Osteoblast (primary cell): ENCODE measurements at places on chromosomes 12 and 14.

GRCh38 chr14:90281261-90281660, 24.9 kb downstream of the PSMC1 start:
- DNase-seq, result peak; percentile 92

- DNase-seq, result peak; percentile 68
Observed at GRCh38 chr14:99545586-99545985, 58.4 kb downstream of the CCDC85C start.

GRCh38 chr12:84911271-84912197, 1.1 kb downstream of the SLC6A15 start:
- DNase-seq, result peak; percentile 77

DNA sequence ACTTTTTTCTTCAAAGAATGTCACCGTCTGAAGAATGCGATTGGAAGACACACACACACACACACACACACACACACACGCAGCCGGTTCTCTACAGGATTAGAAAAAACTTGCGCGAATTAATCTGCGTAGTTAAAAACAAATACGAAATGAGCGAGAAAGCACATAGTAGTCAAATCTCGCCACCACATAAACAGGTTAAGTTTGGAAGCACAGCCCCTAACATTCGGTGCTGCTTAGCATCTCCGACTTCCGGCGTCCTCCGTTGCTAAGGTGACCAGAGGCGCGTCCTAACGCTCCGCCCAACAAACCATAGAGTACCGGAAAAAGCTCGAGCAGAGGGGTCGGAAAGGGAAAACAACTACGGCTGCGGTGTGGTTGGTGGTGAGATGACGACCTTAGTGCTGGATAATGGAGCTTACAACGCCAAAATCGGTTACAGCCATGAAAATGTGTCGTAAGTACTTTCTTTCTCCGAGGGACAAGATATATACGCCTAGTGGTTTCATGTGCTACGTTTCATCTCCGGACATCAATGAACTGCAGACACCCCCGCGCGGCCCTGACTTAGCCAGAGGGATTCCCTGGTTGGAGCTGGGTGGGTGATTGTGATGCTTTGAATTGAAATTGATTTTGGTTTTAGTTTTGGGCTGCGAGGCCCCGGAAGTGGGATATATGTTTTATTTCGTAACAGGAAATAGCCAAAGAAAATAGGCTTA, at the start of gene ACTR6:
ACTR6 (plus strand) TSS at position 353 of the 719 bp plus-strand sequence; CDS start at position 390, 37 bp downstream.
- peak; percentile 97 for DNase-seq

GRCh38 chr12:51056242-51056641, 8.1 kb downstream of the LETMD1 start:
- DNase-seq, result peak; percentile 68

- DNase-seq, result no peak
Observed at GRCh38 chr12:94182986-94183707, 34.8 kb downstream of the PLXNC1 start.

GRCh38 chr12:47079981-47080724, 394 bp upstream of the AMIGO2 start:
- DNase-seq, result peak; percentile 93

DNA sequence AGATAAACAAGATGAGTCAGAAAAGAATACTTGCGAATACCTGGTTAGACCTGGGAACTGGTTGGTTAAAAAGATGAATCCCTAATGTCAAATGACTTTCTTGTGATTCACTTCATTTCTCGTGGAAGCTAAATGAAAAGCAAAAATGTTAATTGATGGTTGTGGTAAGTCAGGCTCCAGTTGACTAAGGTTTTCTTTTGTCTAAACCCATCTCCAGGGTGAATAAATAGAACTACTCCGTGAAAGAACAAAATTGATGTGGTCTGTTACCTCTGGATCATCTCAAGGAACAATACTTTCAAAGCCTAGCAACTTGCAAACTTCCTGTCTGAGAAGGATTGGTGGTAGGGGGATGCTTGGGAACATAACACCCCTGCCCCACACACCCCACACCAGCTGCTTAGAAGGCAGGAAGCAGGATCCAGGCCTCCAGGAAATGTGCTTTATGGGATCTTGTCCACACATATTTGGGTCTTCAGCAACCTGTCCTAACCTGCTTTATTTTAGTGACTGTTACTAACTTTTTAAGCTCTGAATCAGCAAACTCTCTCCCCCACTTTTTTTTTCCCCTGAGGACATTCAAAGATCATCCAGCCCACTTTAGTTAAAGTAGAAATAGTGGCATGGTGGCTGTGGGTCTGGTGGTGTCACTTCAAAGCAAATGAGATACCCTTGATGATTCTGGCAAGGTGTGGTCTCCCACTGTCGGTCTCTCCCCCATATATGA, 60.4 kb upstream of the PTHLH start:
- no peak for DNase-seq

DNA sequence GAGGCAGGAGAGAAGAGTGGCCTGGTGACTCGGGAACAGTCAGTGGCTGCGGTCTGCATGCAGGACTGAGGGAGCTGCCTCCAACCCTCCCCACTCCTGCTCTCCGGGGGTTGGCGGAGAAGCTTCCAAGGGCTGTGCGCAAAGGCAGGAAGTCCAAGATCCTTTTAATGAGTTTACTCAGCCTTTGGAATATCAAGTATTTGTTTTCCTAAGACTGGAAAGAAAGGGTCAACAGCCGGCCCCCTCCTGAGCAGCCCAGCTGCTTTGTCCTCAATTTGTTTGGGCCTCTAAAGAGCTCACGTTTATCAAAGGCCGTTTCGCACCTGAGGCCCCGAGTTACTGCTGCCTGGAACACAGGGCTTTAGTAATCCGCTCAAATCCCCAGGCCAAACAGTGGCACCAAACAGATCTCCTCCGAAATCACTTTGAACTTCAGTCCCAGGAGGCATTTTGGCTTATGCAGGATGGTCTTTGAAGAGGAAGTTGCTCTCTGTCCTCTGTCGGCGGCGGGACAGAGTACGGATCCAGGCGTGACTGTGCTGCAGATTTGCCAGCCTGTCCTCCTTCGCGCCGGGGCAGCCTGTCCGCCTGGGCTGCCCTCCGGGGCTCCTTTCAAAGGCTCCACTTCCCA, 117.2 kb upstream of the FZD10 start:
- DNase-seq, result peak; percentile 79

GRCh38 chr12:51529651-51529970, 61.4 kb upstream of the SCN8A start:
- DNase-seq, result no peak

- peak; percentile 38 for DNase-seq
Observed at GRCh38 chr14:23409475-23409874, 1.4 kb upstream of the MYH6 start.

- no peak for DNase-seq
Observed at GRCh38 chr14:67285876-67286452, 44.7 kb downstream of the PALS1 start.

GRCh38 chr12:76065917-76066316, 18.6 kb downstream of the NAP1L1 start:
- DNase-seq, result no peak

DNA sequence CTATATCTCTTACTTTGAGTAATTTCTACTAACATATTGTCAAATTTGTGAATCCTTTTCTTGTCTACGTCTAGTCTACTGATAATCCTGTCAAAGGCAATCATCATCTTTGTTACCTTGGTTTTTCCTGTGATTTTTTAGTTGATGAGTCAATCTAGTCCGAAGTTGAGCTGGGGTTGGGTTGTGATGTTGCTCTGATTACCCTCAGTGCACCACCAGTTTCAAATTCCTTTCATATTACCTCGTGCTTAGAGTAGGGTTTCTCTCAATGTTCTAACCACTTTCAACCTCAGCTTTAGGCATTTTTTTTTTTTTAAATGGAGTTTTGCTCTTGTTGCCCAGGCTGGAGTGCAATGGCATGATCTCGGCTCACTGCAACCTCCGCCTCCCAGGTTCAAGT, 186.8 kb downstream of the BTG1 start:
- DNase-seq, result peak; percentile 85

DNA sequence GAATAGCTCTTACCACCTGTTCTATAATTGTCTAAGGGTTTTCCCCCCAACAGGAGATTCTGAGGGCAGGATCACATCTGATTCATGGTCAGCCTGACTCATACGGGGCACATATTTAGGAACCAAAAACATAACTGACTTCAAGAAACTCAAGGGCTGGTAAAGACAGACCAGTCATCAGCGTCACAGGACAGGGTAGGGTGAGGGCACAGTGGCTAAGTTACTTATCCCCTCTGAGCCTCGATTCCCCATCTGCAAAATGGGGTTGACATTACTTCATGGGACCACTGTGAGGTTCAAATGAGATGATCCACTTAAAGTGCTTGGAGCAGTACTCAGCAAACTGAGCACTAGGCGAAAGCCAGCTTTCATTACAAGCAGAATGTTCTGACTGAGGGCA, 606 bp downstream of the CINP start:
- peak; percentile 95 for DNase-seq

DNA sequence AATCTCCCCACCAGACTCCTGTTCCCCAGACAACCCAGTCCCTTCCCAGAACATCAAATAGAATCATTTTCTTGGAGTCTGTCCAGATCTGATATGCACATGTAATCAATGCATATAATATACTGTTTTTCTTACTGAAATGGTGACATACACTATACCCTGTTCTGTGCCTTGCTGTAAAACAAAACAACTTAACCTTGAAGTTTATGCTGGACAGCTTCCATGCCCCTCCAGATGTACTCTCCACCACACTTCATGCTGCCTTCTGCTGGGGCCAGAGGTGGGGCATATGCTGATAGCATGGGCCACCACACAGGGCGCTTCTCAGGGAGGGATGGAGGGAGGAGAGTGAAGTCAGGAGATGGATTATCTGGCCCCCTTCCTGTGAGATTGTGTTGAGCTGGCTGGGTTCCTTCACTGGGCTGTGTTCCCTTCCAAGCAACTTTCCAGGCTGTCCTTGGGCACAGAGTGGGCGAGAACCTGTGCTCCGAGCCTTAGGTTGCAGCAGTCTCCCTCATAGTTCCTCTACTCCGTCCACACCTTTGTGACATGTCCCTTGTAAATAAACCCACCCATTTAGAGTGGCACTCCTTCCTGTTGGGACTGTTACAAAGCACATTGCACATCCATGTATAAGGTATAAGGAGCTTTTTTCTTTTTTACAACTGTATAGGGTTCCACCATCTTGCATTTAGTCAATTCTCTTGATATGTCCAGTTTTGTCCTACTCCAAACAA, 77.6 kb upstream of the RIC8B start:
- no peak for DNase-seq

DNA sequence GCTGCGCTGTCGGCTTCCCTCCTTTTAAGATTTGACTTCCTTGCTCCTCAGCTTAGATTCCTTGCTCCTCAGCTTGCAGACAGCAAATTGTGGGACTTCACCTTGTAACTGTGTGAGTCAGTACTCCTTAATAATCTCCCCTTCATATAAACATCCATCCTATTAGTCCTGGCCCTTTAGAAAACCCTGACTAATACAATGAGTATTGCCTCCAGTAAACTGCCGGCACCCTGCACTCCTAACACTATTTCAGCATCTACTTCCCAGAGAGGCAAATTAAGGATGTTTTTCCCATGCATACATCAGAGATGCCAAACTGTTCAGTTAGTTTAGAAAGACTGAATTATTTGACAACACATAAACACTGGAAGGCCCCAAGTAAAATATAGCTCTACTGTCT, 611.3 kb upstream of the TMEM132C start:
- no peak for DNase-seq

- no peak for DNase-seq
Observed at GRCh38 chr14:61536661-61537562, 158.4 kb upstream of the HIF1A start.

DNA sequence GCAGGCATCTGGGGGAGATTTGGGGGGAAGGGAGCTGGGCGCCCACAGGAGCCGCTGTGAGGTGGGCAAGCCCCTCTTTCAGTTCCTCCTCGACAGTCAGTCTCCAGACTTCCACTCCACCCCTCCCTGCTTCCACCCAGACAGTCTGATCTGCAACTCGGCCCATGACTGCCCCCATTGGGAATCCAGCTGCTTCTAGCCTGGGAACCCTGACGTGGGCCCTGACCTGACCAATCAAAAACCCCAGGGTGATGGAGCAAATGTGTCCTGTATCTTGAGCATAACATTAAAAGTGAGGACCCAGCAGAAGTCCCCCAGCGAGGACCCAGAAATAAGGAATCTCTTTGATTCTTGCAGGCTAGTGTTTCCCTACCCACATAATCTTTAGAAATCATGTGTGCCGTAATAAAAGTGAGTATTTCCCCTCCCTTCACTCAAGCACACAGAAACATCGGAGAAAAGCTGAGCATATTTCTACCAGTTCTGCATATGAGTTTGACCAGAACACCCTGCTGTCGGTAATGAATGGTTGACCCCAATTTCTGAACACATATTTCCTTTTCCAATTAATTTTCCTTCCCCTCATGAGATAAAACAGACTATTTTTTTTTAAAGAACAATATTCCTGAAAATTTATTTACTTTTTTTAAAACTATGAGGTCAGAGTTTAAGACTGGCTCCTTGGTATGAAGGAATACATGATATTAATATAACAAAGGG, 6.4 kb downstream of the SSH1 start:
- peak; percentile 97 for DNase-seq

DNA sequence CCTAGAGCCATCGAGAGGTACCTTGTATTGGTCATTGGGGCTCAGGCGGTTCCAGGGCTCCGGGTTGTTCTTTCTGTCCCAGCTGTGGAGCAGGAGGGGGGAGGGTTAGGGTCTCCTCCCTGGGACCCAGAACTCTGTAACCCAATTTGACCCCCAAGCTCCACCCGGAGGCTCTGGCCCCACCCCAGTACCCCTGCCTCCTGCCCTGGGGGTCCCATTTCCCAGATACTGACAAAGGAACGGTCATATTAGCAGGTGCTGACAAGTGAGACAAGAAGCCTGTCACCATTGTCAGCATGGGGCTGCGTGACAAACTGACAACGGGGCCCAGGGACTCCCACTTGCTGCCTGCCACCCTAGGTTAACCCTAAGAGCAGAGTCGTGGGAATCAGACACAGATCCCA, 6.2 kb downstream of the SHMT2 start:
- no peak for DNase-seq

- DNase-seq, result no peak
Observed at GRCh38 chr12:69189378-69189978, 49.9 kb upstream of the CPSF6 start.

DNA sequence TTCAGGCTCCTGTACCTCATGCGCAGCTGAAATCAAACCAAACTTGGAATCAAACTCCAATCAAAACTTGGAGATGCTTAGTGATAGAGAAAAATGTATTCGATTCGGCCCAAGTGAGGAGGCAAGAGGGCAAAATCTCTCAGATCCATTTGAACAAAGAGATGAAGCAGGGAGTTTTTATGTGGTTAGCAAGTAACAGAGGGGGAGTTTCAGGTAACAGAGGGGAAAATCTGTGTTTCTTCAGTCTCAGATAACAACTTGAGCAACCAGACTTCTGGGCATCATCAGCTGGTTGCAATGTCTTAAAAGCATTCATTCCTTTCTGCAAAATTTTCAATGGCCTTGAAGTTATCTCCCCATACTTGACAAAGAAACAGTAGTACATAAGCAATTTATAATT, 245.1 kb upstream of the AVPR1A start:
- DNase-seq, result no peak

- DNase-seq, result no peak
Observed at GRCh38 chr14:87896393-87897380, 96.3 kb downstream of the GALC start.

DNA sequence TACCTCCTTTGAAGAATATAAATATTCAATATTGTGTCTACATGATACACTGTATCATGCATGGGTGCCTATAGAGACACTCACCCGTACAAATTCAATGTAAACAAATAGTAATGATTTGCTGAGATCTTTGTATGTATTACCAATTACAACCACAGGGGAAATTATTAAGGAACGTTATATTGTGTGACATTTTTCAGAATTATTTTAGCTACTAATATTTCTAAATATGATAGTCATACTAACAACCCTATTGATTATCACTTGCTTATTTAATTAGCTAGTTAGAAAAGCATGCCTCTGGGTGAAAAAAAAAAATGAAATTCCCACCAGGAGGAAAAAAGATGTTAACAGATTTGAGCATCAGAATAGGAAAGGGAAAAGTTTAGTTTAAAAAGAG, 2.1 kb downstream of the SOX5 start:
- DNase-seq, result no peak
